ENCODE measurements at places on chromosomes 12 and 14.

GRCh38 chr12:48118284-48118871, 786 bp upstream of the PFKM start:
- DNase-seq = no peak

GRCh38 chr12:94183708-94184379, 35.5 kb downstream of the PLXNC1 start:
- DNase-seq = no peak

- no peak for DNase-seq
Measured at GRCh38 chr14:80664576-80664975, 277.0 kb downstream of the CEP128 start.

- DNase-seq = no peak
Measured at GRCh38 chr12:60494244-60494643, 898.4 kb downstream of the SLC16A7 start.

DNA sequence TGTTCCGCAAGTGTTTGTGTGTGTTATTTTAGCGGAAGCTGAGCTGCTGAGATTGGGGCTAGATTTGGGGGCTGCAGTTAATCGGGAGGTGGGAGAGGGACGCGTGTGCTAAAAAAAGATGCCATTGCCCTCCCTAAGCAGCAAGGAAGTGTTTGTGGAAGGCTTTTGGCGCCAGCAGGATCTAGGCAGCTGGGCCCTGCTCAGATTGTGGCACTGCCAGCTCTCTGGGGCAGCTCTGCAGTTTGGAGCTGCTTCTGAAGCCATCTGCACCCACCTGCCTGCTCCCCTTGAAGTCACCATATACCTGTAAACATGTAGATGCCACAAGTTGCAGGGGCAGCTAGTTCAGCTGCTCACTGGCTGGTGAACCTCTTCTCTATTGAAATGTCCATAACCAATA, 28.8 kb downstream of the TPCN1 start:
- no peak for DNase-seq

- no peak for DNase-seq
Measured at GRCh38 chr14:34722723-34723545, 8.5 kb upstream of the CFL2 start.

DNA sequence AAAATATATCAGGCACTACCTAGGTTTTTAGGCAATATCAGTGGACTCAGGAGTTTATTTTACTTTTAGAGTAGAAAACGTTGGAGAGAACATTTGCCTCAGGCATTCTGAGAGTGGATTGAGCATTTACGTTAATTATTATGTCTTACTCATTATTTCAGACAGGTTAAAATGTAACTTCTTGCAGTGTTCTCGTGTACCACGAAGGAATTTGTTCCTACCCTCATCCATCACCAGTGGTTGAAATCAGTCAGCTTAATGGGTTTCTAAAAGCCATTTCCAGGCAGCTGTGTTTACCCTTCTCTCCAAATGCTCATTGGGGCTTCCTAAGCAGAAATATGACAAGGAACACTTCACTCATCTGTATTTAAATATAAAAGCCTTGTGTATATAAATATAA, 9.1 kb upstream of the LDHB start:
- DNase-seq = no peak

GRCh38 chr12:66154776-66155175, 15.0 kb downstream of the TMBIM4 start:
- no peak for DNase-seq

DNA sequence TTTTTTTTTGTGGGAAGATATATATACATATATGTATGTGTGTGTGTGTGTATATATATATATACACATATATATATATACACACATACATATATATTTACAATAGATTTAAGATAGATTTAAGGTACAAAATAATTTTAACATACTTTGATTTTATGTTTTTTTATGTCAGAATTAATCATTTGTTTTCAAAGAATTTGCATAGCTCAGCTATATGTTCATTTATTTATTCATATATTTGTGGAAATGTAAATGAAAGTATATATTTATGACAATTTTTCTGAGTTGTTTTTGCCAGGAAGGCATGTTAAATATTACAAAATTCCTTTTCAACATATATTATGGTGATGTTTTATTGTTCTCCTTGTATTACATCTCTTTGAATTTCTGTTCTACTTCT, 887.4 kb upstream of the NOVA1 start:
- DNase-seq = no peak

DNA sequence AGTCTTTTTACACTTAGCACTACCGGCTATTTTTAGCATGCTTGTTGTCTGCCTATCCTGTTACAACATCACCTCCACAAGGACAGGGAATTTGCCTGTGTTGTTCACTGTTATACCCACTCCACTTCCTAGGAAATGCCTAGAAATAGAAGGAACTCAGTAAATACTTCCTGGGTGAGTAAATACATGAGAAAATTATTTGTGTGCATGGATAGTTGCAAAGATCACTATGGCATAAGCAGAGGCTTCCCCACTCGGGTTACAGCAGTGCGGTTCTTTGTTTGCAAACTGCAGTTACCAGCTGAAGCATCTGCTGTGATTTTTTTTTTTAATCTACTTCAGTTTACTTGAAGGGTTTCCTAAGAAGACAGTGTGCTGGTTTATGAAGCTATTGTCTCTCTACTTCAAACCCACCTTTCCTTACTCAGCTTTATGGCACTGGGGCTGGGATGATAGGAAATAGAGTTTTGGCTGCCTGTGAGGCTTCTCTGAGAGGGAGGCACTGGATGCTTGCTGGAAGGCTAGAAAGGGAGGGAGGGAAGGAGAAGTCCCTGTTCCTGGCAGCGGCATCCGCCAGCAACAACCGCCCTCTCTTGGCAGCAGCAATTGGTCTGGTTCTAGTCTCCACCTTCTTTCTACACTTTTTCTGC, 29.0 kb downstream of the PDE6H start:
- no peak for DNase-seq

- no peak for DNase-seq
Measured at GRCh38 chr14:64703395-64704142, 655 bp upstream of the PLEKHG3 start.

DNA sequence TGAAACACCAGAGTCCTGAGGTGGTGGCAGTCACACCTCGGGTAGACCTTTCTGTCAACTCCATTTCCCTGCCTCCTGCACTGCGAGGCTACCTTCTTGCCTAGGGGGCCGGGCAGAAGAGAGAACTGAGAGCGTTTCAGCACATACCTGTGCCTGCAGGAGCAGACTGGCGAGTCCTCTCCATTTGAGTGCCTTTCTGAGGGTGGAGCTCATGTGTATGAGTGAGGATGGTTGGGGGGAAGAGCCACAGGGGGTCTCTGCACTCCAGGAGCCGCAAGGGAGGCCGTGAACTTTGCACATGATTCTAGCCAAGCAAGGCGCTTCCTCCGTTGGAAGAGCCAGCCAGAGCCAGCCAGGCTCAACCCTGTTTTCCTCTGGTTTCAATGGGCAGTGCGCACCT, 31.0 kb upstream of the CCND2 start:
- no peak for DNase-seq

Measured in Peyer's patch (tissue), 4 donors.